ENCODE measurements at places on chromosomes 12 and 14.

GRCh38 chr12:40726366-40726765 lies 34.1 kb downstream of the CNTN1 start:
- H3K4me3 ChIP-seq = no peak overlapping the region
- no peaks in the 10 kb centered on the region for H3K4me1 ChIP-seq
- H3K36me3 ChIP-seq = no peaks in the 10 kb centered on the region
- H3K27me3 ChIP-seq = no peaks in the 10 kb centered on the region
- H3K27ac ChIP-seq = no peak overlapping the region

DNA sequence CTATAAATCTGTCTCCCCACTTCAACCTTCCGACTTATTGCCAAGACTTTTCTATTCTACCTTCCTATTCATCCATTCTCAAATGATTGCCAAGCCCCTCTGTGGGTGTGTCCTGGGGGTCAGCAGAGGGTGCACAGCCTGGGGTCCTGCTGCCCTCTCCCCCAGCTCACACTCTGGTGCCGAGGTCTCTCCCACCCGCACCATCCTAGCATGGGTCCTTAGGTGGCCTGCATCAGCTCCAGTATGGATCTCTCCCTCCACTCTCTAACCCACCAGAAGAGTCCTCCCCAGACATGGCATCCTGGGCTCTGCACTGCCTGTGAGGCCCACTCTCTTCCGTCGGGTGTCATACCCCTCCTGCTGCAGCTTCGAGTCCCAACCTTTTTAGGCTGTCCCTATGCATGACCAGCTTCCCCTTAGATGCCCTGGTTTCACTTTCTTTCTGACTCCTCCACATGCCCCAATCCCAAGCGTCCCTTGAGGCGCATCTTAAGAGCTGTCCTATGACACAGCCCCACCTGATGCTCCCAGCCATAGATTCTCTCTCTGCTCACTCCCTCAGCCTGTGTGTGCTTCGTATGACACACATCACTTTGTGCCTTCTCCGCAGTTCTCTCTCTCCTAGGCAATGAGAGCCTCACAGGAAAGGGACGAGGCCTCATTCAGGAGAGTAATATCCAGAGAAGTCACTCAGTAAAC lies 43.9 kb downstream of the GIT2 start:
- no peak for DNase-seq
- peak overlapping the region; percentile 56 for H3K4me3 ChIP-seq
- H3K27me3 ChIP-seq = no peaks in the 10 kb centered on the region
- H3K27ac ChIP-seq = peak overlapping the region; percentile 65
- peaks cover 28% of the 10 kb centered on the region for H3K4me1 ChIP-seq

DNA sequence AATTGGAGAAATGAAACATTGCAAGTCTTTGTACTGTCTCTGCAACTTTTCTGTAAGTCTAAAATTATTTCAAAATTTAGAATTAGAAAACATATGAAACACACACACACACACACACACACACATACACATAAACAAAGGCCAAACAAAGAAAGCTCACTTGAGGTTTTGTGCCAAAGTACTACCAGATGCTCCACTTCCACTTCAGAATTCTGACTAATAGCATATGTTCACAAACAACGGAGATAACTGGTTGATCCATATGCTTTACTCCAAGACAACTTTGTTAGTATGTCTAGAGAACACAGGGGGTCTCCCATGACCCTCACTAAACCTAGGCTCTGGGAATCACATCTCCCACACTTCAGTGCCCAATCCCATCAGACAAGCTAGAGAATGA lies 133.8 kb upstream of the CLEC14A start:
- no peak overlapping the region for H3K27ac ChIP-seq
- no peaks in the 10 kb centered on the region for H3K36me3 ChIP-seq
- no peaks in the 10 kb centered on the region for H3K27me3 ChIP-seq
- H3K4me3 ChIP-seq = no peak overlapping the region
- no peaks in the 10 kb centered on the region for H3K4me1 ChIP-seq

DNA sequence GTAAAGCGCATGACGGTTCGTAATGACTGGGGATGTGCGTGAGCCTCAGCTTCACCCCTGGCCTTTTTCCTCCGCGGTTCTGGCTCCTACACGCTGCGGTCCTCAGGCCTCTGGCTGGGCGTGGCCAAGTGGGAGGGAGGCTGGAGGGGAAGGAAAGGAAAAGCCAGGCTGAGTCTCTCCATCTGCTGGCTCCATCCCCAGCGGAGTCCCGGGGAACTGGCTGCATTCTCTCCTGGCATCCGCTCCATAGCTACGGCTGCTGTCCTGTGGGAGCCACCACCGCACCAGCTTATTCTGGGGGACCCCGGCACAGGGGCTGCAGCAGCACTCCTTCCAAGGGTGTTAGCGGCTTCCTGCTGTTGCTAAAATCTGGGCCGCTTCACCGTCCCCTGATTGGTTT lies 68.2 kb upstream of the SLC24A4 start:
- no peak overlapping the region for H3K4me3 ChIP-seq
- no peak for DNase-seq
- H3K36me3 ChIP-seq = peaks cover 7% of the 10 kb centered on the region

DNA sequence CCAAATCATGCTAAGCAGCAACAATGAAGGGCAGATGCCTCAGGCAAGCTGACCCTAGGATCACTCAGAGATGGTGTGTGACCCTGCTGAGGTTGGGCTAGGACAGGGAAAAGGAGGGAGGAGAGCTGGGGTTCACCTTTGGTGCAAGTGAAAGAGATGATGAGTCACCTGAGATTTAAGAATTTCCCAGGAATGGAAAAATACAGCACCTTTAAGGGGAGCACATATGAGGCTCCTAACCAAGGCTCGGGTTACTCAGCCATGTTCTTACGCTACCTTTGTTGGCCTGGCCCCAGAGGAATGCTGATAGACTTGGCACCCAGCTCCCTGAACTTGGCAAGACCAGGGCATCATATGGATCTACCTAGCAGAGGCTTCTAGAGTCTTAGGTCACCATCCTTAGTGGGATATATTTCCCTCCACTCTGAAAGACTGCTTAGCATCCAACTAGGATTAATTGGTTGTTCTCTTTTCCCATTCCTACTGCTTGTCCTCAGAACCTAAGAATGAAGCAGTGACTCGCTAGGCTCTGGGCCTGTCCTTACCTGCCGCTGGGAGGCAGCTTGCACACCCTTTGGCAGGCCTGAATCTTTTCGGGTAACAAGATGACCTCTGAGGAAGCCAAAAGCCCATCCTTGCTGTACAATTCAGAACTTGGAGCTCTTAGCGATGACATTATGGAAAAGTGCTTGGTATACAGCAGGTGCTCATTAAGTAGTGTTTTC lies 4.0 kb upstream of the NAA25 start:
- no peak for DNase-seq
- no peaks in the 10 kb centered on the region for H3K27me3 ChIP-seq
- no peak overlapping the region for H3K27ac ChIP-seq

DNA sequence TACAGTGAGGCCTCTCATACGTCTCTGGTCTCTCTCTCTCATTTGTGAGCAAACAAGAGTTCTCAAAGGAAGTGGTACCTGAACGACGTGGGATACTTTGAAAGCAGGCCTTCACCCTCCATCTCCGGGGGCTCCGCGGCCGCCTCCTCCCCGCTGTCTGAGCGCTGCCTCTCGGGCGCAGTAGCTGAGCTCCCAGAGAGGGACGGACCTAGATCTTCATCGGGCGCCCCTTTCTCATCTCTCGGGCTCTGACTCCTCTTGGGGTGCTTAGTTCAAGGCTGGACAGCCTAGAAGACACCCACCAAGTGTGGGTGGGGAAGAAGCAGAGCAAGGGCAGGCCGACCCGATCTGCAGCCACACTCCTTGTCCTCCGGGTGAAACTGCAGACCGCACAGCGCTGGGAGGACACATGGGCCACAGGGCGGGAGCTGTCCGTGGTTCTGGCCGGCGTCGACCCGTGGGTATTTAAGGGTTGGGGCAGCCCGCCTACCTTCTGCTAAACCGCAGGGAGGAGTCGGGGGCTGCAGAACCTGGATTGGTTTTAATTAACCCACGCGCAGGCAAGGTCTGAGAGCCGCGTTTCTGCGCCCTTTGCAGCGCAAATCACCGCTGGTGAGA lies 92.7 kb downstream of the PAH start:
- no peak overlapping the region for H3K4me3 ChIP-seq
- H3K27me3 ChIP-seq = peaks cover 9% of the 10 kb centered on the region
- H3K27ac ChIP-seq = no peak overlapping the region
- H3K4me1 ChIP-seq = no peaks in the 10 kb centered on the region
- DNase-seq = no peak

DNA sequence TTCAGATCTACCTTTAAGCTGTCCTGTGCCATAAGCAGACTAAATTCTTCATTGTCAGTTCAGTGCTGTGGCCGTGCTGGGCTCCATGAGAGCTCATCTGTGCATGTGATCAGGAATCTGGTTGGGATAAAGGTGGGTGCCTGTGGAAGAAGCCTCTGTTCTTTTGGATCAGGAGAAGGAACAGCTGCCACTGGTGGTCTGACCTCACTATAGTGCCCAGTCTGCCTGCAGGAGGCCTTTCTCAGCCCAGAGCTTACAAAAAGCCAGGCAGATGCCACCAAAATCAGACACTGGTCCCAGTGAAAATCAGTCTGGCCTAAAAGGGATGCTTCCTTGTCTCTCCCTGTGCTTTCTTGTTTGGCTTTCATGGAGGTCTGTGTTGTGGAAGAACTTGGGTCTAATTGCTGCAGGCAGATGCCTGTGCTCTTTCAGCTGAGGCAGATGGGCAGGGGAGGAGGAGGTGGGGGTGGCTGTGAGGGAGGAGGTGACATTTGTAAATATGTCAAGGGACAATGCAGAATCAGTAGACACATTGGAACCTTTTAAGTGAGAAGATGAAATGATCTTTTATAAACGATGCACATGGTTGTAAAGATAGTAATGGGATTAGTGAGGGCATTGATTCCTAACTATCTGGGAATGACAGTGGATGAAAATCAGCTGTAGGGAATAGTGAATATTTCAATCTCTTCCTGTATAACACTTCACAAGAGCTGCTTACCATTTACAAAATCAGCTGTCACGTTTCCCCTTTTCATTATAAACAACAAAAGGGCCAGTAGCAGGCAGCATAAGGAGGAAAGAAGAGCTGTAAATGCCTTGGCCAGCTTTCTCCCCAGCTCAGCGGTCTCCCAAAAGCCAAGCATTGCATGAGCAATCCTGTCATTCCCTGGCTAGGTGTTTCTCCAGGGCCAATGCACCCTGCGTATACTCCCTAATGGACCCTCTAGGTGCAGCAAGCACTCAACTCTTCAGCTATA lies 44.6 kb downstream of the CACNA2D4 start:
- H3K27me3 ChIP-seq = peaks cover 24% of the 10 kb centered on the region
- no peaks in the 10 kb centered on the region for H3K36me3 ChIP-seq
- H3K27ac ChIP-seq = no peak overlapping the region
- H3K4me3 ChIP-seq = no peak overlapping the region

- H3K27me3 ChIP-seq = peaks cover 20% of the 10 kb centered on the region
- H3K36me3 ChIP-seq = no peaks in the 10 kb centered on the region
- H3K27ac ChIP-seq = no peak overlapping the region
These were observed 7.3 kb upstream of the TNFAIP2 start for GRCh38 chr14:103115845-103116572.

DNA sequence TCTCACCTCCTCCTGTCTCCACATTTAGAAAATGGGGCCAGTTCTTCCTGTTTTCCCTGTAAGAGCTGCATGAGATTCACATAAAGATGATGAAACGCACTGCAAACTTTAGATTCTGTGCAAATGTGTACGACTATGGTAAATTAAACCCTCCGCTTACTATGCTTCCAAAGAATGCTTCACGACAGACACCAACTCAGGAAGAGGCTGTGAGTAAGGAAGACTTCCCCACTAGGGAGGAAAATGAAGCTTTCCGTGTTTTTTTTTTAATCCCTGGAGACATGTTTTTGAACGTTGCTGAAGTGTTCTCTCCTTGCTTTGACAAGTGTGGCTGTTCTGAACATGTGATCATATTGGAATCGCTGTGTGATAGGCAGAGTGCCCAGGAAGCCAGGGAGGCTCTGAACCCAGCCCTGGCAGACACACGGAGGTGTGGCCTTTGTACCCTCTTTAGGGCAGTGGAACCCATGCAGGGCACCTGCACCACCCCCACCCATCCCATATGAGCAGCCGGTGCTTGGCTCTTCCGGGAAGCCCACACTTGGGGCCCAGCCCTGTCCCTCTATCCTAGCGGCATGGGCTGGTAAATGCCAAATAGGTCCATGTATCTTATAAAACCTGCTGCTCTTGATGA lies 7.5 kb upstream of the SYNE3 start:
- H3K27ac ChIP-seq = peak overlapping the region; percentile 96
- no peak for DNase-seq
- peak overlapping the region; percentile 90 for H3K4me3 ChIP-seq
- H3K4me1 ChIP-seq = peaks cover 62% of the 10 kb centered on the region

DNA sequence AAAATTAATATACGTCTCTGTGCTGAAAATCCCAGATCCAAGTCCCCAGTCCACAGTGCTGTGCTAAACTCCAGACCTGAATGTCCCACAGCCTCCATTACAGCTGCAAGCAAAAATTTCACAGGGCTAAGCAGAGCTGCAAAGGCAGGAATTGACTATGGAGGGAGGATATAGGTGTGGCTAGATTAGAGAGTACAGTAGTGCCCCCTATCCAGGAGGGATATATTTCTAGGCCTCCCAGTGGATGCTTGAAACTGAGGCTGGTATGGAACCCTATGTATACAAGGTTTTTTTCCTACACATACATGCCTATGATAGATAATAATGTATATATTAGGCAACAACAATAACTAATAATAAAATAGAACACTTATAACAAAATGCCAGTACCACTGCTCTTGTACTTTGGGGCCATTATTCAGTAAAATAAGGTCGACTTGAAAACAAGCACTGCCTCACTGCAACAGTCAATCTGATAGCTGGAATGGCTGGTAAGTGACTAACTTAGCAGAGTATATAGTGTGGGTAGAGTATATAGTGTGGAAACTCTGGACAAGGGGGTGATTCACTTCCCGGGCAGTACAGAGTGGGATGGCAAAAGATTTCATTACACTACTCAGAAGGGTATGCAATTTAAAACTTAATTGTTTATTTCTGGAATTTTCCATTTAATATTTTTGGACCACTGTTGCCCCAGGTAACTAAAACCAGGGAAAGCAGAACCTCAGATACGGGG lies 82.7 kb downstream of the C14orf132 start:
- H3K4me1 ChIP-seq = peaks cover 21% of the 10 kb centered on the region
- H3K27ac ChIP-seq = peak overlapping the region; percentile 98
- H3K27me3 ChIP-seq = no peaks in the 10 kb centered on the region

DNA sequence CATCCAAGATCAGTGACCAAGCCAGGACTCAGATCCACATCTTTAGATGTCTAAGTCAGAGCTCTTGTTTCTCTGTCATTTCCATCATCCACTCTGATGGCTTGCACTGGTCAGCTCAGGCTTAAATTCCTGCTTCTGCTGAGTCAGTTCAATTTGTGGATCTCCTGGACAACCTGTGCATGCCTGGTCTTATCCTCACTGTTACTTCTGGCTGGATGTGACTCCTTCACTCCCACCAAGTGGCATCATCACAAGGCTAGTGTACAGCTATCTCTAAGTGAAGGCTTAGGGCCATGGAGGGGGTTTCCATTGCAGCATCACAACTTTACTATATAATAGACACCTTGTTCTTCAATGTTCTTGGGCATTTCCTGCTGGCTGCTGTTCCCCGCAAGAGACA lies 102.9 kb downstream of the EMP1 start:
- H3K4me3 ChIP-seq = no peak overlapping the region
- no peak for DNase-seq
- no peak overlapping the region for H3K27ac ChIP-seq
- H3K36me3 ChIP-seq = no peaks in the 10 kb centered on the region

All from T-helper 17 cell (primary cell).